ENCODE measurements at places on chromosomes 4 and X.

- peak; percentile 5 for DNase-seq
Measured at GRCh38 chr4:47915378-47915777, 995 bp upstream of the NFXL1 start.

- no peak for DNase-seq
Measured at GRCh38 chr4:96598465-96598864, 758.6 kb downstream of the PDHA2 start.

DNA sequence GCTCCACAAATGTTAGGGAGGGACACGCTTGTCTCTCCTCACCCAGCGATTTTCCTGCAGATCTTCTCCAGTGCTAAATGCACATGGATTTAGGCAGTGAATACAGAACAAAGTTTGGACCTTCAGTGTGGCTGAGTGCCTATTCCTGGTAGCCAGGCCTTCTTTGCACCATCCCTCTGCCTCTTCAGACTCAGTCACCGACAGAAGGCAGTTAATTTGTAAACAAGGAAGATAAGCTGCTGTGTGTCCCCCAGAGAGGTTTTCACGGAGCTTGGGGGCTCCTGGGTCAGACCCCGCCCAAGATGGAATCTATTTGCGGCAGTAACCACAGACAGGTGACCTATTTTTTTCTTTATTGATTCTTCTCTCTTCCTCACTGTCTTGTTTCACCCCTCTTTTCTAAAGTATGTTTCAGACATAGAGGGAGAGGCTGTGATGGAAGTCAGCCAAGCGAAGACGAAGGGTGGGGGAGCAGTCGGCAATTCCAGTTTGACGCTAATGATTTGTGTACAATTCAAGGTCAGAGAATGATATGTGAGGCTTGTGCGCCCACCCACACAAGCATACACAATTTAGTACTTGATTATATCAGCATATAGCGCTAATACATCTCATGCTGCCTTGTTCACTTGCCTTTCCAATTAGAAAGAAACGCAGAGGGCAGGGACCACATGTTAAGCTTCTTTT, 200.8 kb downstream of the MGST2 start:
- no peak for DNase-seq

GRCh38 chr4:42446823-42447222, 49.5 kb downstream of the SHISA3 start:
- no peak for DNase-seq

DNA sequence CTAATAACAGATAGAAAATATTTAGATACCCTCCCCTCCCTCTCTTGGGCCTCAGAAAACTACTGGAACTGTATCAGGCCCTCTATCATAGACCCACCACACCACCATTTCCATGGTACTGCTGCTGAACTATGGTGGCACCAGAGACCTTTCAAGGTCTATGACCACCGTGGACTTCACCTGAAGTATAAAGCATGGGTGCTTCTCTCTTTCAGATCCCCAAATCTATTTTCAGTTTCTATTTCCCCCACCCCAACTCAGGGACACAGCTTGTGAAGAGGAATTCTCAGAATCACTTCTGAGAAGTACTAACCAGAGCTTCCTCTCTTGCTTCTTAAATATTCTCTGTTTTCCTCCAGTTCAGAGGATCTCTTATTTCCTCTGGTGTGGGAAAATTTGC, 840.8 kb upstream of the HTR2C start:
- DNase-seq, result no peak

DNA sequence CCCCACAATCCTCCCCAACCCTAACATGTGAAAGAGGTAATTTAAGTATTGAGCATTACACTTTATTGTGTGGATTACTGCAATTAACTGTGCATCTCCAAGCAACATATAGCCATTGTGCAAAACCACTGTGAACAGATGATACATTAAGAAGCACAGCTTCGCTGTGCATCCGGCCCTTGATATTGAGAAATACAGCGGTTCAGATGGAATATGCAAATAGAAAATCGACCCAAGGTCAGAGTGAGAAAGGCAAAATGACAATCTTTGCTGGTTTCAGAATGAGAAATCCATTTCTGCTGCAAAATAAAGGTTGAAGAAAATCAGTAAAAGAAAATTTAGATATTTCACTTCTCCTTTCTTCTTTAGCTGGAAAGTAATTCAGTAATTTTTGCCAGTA, 805.9 kb upstream of the GRID2 start:
- DNase-seq, result no peak

- DNase-seq, result no peak
Measured at GRCh38 chr4:71296945-71297344, 41.9 kb upstream of the SLC4A4 start.

GRCh38 chr4:14254926-14255325, 627.4 kb upstream of the BOD1L1 start:
- no peak for DNase-seq

- DNase-seq, result no peak
Measured at GRCh38 chr4:6230502-6230785, 30.1 kb upstream of the JAKMIP1 start.

GRCh38 chr4:145565328-145565727, 53.9 kb upstream of the MMAA start:
- DNase-seq, result no peak

DNA sequence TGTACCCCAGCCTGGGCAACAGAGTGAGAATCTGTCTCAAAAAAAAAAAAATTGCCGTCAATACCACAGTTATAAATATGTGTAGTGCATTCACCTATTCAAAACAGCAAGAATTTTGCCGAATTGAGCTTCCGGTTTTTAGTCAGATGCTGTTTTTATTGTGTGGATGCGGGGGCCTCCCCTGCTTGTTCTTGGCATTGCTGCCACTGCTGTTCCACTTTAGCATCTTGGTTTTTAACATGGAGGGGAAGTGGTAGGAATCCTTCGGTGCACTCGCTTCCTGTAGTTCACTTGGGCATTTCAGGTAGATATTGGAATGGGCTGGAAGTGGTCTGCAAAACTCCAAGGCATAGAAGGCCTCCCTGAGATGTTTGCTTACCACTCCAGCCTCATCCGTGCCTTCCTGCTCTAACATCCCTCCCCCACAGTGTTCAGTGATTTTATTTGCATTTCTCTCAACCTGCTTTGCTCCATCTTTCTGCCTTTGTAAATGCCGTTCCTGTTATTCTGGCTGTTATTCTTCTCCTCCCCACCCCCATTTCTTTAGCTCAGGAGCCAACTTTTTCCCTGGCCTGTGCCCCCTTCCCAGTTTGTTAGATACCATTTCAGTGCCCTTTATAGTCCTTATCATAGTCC, 25.5 kb downstream of the MOB1B start:
- DNase-seq, result peak; percentile 59

GRCh38 chr4:168221301-168221700, 97.3 kb downstream of the DDX60 start:
- DNase-seq, result no peak

GRCh38 chr4:134687646-134688628, 486.3 kb upstream of the PABPC4L start:
- DNase-seq, result no peak

- peak; percentile 31 for DNase-seq
Measured at GRCh38 chr4:27692158-27692557, 831.5 kb downstream of the STIM2 start.

- DNase-seq, result no peak
Measured at GRCh38 chrX:123570011-123570590, 162.8 kb downstream of the THOC2 start.

DNA sequence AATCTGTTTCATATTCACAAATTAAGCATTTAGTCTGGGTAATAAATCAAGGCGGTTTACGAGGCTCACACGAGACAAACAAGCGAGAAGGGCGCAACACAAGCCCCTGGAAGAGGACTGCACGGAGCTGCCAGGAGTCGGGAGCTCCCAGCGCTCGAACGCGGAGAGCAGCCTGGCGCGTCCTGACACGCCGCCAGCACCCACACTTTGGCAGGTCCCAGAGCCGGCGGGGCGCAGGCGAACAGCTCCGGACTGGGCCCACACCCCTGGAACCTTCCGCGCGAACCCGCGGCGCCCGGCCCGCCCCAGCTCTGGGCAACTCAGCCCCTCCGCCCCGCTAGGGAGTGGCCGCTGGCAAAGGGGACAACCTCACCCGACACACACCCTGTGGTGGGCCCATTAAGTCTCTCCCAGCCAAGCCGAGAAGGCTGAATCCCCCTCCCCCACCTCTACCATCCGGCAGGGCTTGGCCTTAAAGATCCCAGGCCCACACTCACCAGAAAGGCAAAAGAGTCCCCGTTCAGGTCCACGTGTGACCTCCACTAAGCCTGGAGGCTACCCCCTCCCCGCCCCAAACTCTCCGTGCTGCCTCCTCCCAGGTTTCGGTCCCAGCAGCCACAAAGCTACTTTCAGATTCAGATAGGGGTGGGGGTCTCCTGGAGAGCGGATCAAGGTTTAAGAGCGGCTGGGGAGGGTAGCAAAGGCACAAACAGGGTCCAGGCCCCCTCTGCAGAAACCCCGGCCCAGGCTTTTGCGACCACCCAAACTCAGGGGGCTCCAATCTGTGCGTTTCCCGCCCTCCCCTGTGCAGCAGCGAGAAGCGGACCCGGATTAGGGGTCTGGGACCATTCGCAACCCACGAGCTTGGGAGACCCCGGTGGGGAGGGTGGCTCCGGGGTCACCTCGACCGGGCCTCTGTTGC, 47.5 kb upstream of the BCOR start:
- no peak for DNase-seq

DNA sequence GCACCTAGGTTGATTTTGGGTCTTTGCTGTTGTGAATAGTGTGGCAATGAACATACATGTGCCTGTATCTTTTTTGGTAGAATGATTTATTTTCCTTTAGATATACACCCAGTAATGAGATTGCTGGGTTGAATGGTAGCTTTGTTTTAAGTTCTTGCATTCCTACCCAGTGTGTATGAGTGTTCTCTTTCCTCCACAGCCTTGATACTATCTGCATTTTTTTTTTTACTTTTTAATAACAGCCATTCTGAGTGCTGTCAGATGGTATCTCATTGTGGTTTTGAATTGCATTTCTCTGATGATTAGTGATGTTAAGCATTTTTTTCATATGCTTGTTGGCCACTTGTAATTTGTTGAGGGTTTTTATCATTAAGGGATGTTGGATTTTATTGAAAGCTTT, 351.8 kb upstream of the GNPDA2 start:
- no peak for DNase-seq

DNA sequence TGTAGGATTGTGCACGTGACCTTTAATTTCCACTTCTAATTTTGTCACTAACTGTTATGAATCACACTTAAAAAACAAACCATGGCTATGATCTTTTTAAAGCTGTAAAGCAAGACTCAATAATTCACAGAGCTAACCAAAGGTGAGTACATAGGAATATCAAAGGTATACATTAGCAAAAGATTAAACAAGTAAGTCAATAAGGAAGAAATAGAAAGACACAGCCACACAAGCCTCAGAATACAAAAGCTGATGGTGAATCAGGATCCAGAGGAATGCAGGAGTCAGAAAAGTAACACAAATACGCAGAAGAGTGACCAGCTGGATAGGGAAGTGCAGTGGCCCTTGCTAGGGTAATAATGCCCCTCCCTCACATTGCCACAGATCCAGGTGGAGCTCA, 943.6 kb downstream of the DMD start:
- DNase-seq, result no peak

DNA sequence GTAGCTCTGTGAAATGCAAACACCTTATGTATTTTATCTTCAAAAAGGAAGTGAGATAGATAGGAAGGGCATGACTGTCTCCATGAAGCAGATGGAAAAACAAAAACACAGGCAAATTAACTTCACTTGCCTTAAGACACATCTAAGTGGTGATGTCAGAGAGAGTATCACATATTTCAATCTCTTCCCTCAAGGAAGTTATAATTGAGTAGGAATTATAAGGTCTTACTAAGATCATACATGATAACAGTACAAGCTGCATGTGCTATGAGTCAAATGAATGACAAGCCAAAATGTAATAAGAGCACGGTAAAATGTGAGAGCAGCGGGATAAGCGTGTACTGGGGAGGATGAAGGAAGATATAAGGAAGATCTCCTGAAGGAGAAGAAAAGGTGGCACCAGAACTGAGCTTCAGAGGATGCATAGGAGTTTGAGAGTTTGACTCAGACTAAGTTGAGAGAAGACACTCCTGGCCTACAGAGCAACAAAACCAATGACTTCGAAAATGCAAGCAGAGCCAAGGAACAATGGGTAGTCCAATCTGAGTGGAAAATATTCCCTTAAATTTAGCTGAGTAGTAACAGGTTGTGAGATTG, 43.3 kb upstream of the GALNT7 start:
- DNase-seq, result no peak

DNA sequence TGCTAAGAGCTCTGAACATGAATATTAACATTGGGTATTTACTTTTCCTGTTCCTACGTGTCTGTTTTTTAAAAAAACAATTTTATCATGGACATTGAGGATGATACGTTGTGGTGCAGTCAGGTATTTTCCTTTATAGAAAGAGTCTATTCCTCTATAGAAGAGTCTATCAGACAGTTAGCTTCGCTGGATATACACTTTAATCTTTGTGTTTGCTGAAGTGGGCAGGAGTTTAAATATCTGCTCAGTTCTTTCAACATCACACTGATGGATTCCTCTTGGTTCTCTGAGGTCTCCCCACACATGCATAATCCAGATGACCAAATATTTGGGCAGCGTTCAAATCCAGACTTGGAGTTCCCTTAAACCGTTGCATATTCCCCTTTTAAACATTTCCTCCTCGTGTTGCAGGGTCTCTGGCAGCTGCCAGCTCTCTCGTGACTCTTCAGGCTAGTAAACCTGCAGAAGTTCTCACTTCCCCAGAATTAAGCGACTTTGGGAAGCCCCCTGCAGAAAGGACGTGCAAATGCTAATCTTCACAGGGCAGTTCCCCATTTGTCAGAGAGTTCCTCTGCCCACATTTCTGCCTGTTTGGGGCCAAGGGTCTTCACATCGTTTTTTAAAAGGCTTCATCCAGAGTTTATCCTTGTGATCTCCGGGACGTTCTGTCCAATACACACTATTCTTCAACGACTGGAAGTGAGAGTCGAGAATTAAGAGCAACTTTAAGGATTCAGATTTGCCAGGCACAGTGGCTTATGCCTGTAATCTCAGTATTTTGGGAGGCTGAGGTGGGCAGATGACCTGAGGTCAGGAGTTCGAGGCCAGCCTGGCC, 20.5 kb upstream of the DHRSX start:
- peak; percentile 93 for DNase-seq

- DNase-seq, result no peak
Measured at GRCh38 chr4:53956053-53956452, 108.4 kb downstream of the CHIC2 start.

- DNase-seq, result no peak
Measured at GRCh38 chr4:161285461-161285860, 878.3 kb downstream of the FSTL5 start.

- no peak for DNase-seq
Measured at GRCh38 chrX:35458142-35458541, 340.0 kb upstream of the MAGEB16 start.

GRCh38 chr4:77990904-77991358, 66.2 kb upstream of the FRAS1 start:
- no peak for DNase-seq

GRCh38 chr4:81454948-81455347, 16.8 kb downstream of the RASGEF1B start:
- DNase-seq, result no peak

GRCh38 chr4:154158361-154159155, 333.0 kb downstream of the DCHS2 start:
- no peak for DNase-seq

DNA sequence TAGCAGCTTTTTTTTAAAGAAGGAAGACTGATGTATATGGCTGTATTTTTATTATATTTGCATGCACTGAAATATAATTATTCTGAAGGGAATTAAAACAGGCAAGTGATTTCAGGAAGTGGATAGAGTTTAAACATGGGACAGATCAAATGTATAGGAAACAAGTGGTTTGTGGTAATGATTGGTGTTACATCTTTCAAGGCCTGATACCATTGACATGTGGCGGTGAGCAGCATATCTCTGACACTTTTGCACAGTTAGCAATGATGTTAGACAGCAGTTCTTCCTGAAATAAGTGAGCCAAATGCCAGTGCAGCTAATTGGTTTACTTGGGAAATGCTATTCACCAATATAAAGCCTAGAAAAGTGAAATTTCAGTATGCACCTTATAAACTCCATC, 272.1 kb downstream of the RPA4 start:
- no peak for DNase-seq

Measured in inflammatory macrophage treated with lipopolysaccharide for 4 hours (primary cell).